Osteoblast (primary cell): ENCODE measurements at places on chromosomes 12 and 14. TPM values are rescaled to one million over a fixed set of nuclear protein-coding genes. Genes with fewer than 3 reads are reported as not detected.

GRCh38 chr14:22671622-22672021 is 27.5 kb upstream of the OR6J1 start:
- H3K4me1 ChIP-seq, result peaks cover 34% of the 10 kb centered on the region
- H3K4me3 ChIP-seq, result no peak overlapping the region
- peaks cover 1% of the 10 kb centered on the region for H3K27me3 ChIP-seq
- H3K36me3 ChIP-seq, result no peaks in the 10 kb centered on the region
- no peak for DNase-seq

Gene LMO3
- 3.2 and 3.3 TPM in 2 replicates for total RNA-seq

GRCh38 chr12:75805320-75805719 is 226.3 kb downstream of the PHLDA1 start:
- H3K36me3 ChIP-seq, result no peaks in the 10 kb centered on the region
- no peaks in the 10 kb centered on the region for H3K27me3 ChIP-seq
- H3K4me1 ChIP-seq, result no peaks in the 10 kb centered on the region
- H3K4me3 ChIP-seq, result no peak overlapping the region

Gene LBHD2
- total RNA-seq, result not detected in 2 replicates

GRCh38 chr14:57221931-57222330 is 46.8 kb downstream of the EXOC5 start:
- peak; percentile 9 for DNase-seq
- H3K36me3 ChIP-seq, result peaks cover 5% of the 10 kb centered on the region
- no peak overlapping the region for H3K4me3 ChIP-seq
- no peak overlapping the region for H3K27ac ChIP-seq
- no peaks in the 10 kb centered on the region for H3K4me1 ChIP-seq
- no peaks in the 10 kb centered on the region for H3K27me3 ChIP-seq

GRCh38 chr14:74239848-74240793 is 872 bp downstream of the VSX2 start:
- H3K27me3 ChIP-seq, result peaks cover 81% of the 10 kb centered on the region
- peak; percentile 81 for DNase-seq
- no peaks in the 10 kb centered on the region for H3K36me3 ChIP-seq
- no peak overlapping the region for H3K27ac ChIP-seq

Gene GLIPR1L1
- total RNA-seq, result not detected in 2 replicates

GRCh38 chr14:52417139-52417538 is 103.0 kb downstream of the PTGER2 start:
- DNase-seq, result no peak
- no peaks in the 10 kb centered on the region for H3K27me3 ChIP-seq
- H3K4me1 ChIP-seq, result peaks cover 7% of the 10 kb centered on the region
- H3K4me3 ChIP-seq, result no peak overlapping the region
